ENCODE measurements at places on chromosomes 4 and X.

- no peak for DNase-seq
Observed at GRCh38 chrX:81378560-81378959, 176.7 kb downstream of the SH3BGRL start.

DNA sequence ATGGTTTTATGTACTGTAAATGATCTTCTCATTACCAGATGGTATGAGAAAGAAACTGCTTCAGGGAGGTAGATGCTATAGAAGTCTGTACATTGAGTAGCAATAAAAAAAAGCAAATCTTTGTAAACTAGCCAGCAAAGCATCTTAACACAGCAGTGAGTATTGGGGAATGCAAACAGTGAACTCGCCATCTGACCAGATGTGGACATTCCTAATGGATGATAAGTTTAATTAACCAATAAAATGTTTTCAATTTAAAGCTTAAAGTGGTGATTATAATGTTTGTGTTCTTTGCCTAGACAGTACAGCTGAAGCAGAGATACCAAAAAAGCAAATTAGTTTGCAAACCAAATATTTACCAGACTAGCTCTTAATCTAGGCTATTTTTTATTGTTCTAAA is 1144.2 kb downstream of the FAT4 start:
- no peak for DNase-seq

DNA sequence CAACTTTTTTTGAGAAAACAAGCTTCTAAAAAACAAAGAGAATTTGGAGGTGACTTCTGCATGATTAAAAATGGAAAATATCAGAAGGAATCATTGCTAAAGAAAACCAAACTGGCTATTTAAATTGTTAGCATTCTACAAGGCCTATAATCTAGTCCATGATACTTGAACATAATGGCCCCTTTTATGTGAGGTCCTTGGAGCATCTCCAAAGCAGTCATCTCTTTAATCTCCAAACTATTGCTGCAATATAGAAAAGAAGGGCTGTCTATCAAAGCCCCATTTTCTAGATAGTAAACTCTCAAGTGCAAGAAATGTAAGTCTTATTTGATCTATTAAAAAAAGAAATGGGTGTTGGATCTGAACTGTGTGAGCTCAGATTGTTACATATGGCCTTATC is 615.1 kb downstream of the CENPC start:
- no peak for DNase-seq

DNA sequence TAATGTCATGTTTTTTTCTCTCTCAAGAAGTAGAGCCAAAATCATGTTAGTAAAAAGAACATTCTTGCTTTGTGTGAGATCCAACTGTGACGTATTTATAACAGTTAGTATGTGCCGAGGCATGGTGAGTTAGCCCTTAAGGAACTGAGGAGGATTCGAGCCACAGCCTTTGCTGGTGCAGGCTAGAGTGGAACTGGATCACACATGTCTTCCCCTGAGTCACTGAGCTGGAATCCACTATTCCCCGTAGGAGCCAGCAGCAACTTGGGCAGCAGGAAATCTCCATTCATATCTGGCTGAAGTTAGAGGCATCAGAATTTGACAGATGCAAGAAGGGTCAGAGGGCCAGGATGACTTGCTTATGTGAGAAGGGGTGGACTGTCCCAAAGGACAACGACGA is 144.6 kb upstream of the KIT start:
- no peak for DNase-seq

GRCh38 chrX:9662148-9662547 is 103.5 kb downstream of the GPR143 start:
- no peak for DNase-seq

DNA sequence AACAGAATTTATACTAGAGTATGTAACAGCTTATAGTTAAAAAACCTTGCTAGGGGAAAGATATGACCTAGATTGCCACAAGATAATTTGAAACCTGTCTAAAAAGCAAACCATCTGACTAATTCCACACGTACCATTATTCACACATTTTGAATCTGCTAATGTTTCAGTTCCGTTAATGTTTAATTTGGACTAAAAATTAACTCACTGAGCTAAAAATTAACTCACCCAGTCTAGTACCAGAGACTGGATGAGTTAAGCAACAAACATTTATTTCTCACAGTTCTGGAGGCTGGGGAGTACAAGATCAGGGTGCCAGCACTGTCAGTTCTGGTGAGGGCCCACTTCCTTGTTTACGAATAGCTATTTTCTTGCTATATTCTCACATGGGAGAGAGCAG is 231.5 kb upstream of the DIAPH2 start:
- DNase-seq, result no peak

DNA sequence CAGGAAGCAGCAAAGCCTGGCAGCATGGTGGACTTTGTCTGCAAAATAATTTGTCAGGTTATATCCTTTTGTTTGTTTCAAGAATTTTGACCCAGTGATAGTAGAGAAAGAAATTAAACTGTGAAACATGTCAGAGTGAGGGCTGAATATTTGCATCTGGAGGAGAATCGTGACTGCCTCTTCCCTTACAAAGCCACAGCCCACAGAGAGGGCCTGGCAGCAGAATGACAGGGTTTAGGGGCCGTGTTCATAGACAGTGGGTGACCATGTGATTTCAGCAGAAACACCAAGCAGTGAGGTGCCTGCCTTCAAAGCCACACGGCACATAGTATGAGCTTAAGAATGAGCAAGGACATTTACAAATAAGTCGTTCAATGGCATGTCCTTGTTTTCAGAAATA is 24.4 kb upstream of the PLAC8 start:
- no peak for DNase-seq

- peak; percentile 26 for DNase-seq
Observed at GRCh38 chrX:120456973-120457372, 12.1 kb downstream of the LAMP2 start.

GRCh38 chr4:13907255-13907751 is 279.8 kb upstream of the BOD1L1 start:
- no peak for DNase-seq

- DNase-seq, result no peak
Observed at GRCh38 chr4:152729466-152729865, 49.7 kb upstream of the TMEM154 start.

- DNase-seq, result no peak
Observed at GRCh38 chr4:6768539-6768905, 14.0 kb upstream of the KIAA0232 start.

GRCh38 chr4:28010577-28011240 is 1150.1 kb downstream of the STIM2 start:
- DNase-seq, result no peak

GRCh38 chr4:126727461-126727860 is 905.3 kb upstream of the INTU start:
- no peak for DNase-seq

- DNase-seq, result no peak
Observed at GRCh38 chr4:27828843-27829242, 968.2 kb downstream of the STIM2 start.

DNA sequence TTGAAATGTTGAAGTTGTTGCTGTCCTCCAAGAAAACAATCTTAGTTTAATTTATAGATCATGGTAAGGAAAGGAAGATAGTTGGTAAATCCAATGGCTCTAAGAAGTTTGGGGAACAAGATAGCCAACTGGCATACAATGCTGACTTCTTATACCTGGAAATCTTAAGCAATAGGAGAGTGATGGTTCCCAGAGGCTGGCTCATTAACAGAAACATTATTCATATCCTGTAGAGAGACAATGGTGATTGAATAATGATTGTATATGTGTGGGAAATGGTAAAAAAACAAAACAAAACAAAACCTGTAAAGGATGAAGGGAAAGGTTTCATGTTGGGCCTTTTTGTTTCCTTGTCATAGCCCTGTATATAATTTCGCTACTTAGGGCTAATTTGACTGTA is 174.9 kb upstream of the CTSO start:
- no peak for DNase-seq

- DNase-seq, result no peak
Observed at GRCh38 chr4:51851090-51851936, 8.4 kb downstream of the DCUN1D4 start.

DNA sequence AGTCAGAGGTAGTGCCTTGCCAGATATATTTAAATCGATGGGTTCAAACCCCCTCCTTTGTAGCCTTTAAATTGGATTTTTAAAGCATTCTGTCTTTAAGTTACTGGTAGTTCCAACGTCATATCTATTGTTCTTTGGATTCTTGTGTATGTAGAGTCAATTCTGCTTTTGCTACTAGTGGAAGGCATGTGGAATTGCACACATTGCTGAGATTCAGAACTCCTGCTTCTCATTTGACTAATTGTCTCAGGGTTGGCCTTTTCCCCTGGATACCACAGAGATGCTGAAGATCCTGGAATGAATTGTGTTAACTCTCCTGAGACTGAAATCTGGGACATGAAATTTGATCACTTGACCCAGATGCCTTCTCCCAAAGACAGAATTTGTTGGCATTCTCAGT is 328.3 kb upstream of the RPS6KA3 start:
- no peak for DNase-seq

- no peak for DNase-seq
Observed at GRCh38 chrX:134552351-134552750, 92.4 kb downstream of the HPRT1 start.

- DNase-seq, result no peak
Observed at GRCh38 chr4:33063241-33063640, 2343.1 kb downstream of the PCDH7 start.

- no peak for DNase-seq
Observed at GRCh38 chr4:94486372-94486801, 34.6 kb downstream of the PDLIM5 start.

DNA sequence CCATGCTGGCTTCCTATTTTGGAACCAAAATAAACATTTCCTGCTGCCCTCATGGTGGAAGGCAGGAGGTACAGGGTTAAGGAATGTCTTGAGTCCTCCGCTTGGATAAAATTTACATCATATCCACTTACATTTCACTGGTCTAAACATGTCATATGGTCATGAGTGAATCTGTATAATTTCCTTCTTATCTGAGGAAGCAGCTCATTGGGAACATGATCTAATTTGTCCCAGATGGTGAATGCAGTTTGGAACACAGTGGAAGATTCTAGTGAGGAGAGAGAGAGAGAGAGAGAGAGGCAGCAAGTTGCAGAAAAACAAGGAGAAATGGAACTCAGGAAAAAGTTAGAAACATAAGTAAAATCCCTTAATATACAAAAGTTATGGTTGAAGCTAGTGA is 46.8 kb downstream of the MXRA5 start:
- no peak for DNase-seq

DNA sequence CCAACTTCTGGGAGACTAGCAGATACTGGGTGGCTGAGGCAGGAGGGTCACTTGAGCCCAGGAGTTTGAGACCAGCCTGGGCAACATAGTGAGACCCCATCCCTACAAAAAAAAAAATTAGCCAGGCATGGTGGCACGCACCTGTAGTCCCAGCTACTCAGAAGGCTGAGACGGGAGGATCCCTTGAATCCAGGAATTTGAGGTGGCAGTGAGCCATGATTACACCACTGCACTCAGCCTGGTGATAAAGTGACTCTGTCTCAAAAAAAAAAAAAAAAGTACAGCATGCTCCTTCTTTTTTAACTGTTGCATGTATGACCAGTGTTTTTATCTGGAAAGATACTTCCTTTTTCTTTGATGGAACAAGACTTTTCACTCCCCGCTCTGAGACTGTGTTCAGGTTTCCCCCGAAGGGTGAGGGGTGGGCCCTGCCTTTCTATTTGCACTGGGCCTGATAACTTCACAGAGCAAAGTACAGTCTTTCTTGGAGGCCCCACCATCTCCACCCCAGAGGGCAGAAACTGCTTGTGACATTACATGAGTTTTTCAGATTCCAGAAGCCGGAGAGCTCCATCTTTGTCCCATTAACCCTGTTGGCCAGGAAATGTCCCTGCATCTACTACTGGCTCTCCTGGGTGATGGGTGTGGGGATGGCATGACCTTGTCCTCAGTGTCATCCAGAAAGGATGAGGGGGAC is 35.2 kb downstream of the NYX start:
- DNase-seq, result no peak

GRCh38 chr4:104593019-104593418 is 98.3 kb upstream of the CXXC4 start:
- DNase-seq, result no peak

- no peak for DNase-seq
Observed at GRCh38 chr4:72971572-72971971, 97.9 kb downstream of the COX18 start.

- DNase-seq, result no peak
Observed at GRCh38 chr4:28007693-28008092, 1147.1 kb downstream of the STIM2 start.
